Ovary (tissue), 10 donors: ENCODE measurements at places on chromosomes 12 and 14.

DNA sequence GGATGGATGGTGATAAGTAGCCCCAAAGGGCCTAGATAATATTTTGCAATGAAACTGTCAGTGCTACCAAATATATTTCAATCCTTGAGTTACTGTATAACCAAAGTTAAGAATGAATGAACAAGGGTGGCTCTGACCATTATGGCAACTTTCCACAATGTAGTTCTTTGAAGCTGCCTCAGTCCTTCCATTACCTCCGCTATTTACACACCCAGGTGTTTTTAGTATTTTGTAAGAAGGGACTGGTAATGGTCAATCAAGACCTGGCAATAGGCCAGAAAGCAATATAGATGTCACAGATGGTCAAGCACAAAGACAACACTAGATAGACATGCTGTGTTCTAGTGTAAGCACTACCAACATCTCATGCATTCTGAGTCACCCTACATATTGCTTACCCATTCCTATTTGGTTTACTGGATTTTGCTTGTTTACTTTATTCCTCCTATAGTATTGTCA lies 16.3 kb downstream of the DUSP16 start:
- H3K27me3 ChIP-seq, result no peaks in the 10 kb centered on the region
- no peaks in the 10 kb centered on the region for H3K4me1 ChIP-seq
- H3K4me3 ChIP-seq, result no peak overlapping the region
- H3K27ac ChIP-seq, result no peak overlapping the region

DNA sequence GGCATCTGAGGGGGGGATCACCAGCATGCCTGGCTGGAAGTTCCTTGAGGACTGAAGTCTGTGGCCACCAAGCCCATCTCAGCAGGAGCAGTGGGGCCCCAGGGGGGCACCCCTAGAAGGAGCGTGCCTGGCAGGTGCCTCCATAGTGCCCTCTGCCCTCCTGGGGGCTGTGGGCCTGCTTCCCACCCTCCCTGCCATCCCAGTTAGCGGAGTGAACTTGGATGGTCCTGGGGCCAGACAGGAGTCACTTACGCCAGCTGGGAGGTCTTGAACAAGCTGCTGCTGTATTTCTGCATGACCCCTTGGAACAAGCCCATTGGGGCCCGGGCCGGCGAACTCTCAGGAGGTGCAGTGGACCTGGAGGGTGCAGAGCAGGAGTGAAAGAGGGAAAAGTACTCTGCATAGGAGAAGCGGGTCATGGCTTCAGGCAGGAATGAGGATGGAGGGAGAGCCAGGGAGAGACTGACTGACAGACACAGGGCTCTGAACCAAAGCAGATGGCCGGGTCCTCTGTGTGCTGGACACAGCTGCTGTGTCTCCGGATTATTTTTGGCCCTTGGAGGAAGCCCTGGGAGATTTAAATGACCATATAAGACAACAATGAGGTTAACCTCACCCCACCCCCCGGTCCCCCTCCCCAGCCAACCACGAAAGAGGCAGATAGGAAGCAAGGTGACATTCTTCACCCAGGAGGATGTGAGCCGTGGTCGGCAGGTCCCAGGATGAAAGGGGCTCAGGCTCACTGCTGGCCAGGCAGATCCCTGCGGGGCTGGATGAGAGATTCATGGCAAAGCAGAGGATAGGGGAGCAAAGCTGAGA lies 19.6 kb downstream of the ASB2 start:
- DNase-seq, result no peak
- no peak overlapping the region for H3K27ac ChIP-seq
- H3K4me3 ChIP-seq, result no peak overlapping the region
- H3K27me3 ChIP-seq, result no peaks in the 10 kb centered on the region
- H3K4me1 ChIP-seq, result no peaks in the 10 kb centered on the region

DNA sequence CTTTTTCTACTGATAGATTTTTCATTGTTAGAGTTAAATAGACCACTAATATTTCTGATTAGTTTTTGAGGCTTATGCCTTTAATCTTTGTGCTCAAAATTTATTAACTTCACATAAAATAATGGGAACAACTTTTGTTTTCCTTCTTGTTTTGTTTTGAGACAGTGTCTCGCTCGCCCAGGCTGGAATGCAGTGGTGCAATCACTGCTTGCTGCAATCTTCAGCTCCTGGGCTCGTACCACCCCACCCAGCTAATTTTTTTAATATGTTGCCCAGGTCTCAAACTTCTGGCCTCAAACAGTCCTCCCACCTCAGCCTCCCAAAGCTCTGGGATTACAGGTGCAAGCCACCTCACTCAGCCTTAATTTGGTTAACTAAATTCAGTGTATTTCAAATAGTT lies 16.8 kb downstream of the SCFD1 start:
- H3K27me3 ChIP-seq, result no peaks in the 10 kb centered on the region
- H3K36me3 ChIP-seq, result no peaks in the 10 kb centered on the region
- no peak overlapping the region for H3K27ac ChIP-seq
- DNase-seq, result no peak

DNA sequence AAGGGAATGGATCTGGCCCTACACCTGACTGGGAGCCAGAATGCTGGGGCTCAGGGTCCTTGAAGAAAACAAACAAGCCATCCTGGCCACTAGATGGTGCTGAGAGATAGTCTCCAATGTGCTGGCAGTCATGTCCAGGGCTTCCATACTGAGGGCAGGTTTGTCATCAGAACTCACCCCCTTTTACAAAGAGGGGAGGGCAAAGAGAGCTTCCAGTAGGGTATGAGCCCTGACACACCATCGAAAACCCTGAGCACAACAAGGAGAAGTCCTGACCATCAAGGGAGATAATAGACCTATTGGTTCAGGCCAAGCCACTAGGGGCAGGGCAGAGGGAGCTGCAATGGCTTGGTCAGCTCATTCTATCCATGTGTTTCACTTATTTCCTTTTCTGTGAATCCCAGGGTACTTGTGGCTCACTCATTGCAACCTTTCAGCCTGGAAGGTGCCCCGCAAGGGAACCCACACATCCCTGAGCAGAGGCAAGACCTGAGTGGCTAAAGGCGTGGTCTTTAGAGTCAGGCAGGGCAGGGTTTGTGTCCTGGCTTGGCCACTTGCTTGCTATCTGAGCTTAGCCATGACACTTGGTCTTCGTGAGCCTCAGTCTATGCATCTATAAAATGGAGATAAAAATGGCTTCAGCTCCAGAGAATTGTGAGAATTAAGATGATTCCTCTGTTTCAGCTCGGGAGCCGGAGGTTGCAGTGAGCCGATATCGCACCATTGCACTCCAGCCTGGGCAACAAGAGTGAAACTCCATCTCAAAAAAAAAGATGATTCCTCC lies 6.2 kb upstream of the PLEKHH1 start:
- no peaks in the 10 kb centered on the region for H3K27me3 ChIP-seq
- no peak overlapping the region for H3K27ac ChIP-seq
- no peaks in the 10 kb centered on the region for H3K4me1 ChIP-seq
- no peaks in the 10 kb centered on the region for H3K36me3 ChIP-seq

DNA sequence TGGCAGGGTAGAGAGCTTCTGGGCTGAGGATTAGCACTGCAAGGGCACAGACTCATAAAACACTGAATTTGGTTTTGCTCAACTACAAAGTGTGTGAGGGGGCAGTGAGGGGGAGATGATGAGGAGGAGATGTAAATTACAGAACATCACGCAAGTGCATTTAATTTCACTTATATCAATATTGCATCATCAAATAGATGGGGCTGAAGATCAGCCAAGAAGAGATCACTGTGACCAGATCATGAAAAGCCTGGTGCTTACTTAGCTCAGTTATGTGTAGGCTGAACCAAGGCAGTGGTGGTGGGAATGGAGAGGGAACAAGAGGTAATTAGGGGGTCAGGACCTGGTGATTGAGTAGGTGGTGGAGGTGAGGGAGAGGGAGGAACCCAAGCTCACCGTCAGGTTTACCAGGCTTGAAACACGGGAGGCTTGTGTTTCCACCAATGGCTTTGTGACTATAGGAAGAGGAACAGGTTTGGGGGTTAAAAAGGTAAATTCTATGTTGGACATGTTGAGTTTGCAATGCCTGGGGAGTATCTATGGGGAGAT lies 11.3 kb downstream of the FOS start:
- peak; percentile 13 for DNase-seq
- no peaks in the 10 kb centered on the region for H3K4me1 ChIP-seq
- no peaks in the 10 kb centered on the region for H3K36me3 ChIP-seq

DNA sequence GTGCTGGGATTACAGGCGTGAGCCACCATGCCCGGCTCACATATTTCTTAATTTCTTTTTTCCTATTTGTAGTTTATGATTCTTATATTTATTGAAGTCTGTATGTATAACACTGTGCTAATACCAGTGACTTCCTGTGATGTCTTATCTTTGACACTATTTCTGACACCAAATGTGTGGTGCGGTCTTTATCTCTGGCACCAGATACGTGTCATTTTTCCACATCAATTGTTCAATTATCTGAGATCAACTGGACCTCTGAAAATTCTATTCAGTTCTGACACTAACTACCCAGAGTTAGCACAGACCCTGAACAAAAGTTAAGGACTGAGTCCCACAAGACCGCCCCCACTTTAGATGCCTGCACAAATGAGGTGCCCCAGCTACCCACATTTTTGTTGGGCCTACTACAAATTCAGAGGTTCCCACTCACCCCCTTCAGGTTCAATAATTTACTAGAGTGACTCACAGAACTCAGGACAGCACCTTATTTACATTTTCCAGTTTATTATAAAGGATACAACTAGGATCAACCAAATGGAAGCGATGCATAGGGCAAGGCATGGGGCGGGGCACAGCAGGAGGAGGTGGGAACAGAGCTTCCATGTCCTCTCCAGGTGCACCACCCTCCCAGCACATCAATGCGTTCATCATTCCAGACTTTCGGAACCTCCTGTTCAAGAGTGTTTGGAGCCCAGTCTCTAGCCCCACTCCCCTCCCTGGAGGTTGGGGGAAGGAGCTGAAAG lies 11.6 kb upstream of the SRSF9 start:
- H3K4me3 ChIP-seq, result no peak overlapping the region
- H3K27me3 ChIP-seq, result no peaks in the 10 kb centered on the region
- no peaks in the 10 kb centered on the region for H3K4me1 ChIP-seq
- H3K27ac ChIP-seq, result no peak overlapping the region
- H3K36me3 ChIP-seq, result no peaks in the 10 kb centered on the region

GRCh38 chr14:76917745-76918255 lies 91.6 kb downstream of the LRRC74A start:
- no peaks in the 10 kb centered on the region for H3K27me3 ChIP-seq
- no peak overlapping the region for H3K4me3 ChIP-seq

- no peaks in the 10 kb centered on the region for H3K36me3 ChIP-seq
- H3K27me3 ChIP-seq, result no peaks in the 10 kb centered on the region
- no peak for DNase-seq
- H3K4me3 ChIP-seq, result no peak overlapping the region
Observed at GRCh38 chr12:32698285-32698684, 19.2 kb downstream of the DNM1L start.

DNA sequence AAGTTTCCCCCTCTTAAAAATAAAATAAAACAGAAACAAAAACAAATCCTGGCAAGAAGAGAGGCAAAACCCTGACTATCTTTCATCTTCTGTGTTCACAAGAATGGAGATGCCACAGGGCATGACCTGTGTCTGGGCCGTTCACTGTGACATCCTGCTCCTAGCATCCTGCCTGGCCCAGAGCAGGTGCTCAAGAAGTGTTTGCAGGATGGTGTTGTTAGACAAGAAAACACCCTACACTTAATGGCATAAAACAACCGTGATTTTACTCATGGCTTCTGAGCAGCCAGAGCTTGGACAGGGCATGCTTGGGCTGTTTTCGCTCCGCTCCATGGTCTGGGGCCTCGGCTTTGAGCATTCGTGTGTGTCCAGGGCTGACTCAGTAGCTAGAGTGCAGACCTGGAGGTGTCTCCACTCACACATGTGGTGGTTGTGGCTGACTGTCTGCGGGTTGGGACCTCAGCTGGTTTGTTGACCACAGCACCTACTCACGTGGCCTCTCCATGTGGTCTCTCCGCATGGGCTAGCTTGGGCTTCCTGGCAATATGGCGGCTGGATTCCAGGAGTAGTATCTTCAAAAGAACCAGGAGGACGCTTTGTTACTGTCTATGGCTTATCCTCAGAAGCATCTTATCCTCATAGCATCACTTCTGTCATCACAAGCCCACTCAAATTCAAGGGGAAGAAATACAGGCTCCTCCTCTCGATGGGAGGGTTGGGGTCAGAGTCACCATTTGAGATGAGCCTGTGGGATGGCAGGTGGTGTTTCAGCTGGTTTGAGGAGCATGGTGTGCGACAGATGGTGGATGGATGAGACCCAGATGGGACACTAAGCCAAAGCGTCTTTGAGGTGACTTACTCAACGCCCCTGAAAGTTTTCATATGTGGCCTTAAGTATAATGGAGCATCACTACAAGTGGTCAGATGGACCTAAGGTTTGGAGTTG lies 33.2 kb upstream of the FZD10 start:
- DNase-seq, result no peak
- no peaks in the 10 kb centered on the region for H3K27me3 ChIP-seq
- peaks cover 11% of the 10 kb centered on the region for H3K4me1 ChIP-seq
- H3K27ac ChIP-seq, result no peak overlapping the region

DNA sequence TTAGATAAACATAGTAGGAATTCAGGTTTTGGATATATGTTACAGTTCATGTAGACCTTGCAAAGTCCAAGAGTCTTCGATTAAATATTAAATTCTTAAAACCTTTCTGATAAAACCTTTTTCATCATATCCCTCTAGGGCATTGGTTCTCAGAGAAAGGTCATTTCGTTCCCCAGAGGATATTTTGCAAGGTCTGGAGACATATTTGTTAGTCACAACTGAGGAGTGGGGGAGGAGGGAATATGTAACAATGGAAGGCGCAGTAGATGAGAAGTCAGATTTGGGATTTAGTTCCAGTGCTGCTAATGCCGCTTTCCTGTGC lies 5.3 kb downstream of the TMEM253 start:
- no peaks in the 10 kb centered on the region for H3K27me3 ChIP-seq
- H3K4me1 ChIP-seq, result peaks cover 2% of the 10 kb centered on the region
- DNase-seq, result no peak
- no peak overlapping the region for H3K27ac ChIP-seq

- H3K4me3 ChIP-seq, result no peak overlapping the region
- no peaks in the 10 kb centered on the region for H3K36me3 ChIP-seq
- no peaks in the 10 kb centered on the region for H3K27me3 ChIP-seq
- peak; percentile 48 for DNase-seq
- no peak overlapping the region for H3K27ac ChIP-seq
- peaks cover 7% of the 10 kb centered on the region for H3K4me1 ChIP-seq
Observed at GRCh38 chr14:23951590-23952201, 1.9 kb upstream of the DHRS4 start.

- DNase-seq, result no peak
- H3K27me3 ChIP-seq, result no peaks in the 10 kb centered on the region
- H3K4me1 ChIP-seq, result no peaks in the 10 kb centered on the region
- no peak overlapping the region for H3K27ac ChIP-seq
Observed at GRCh38 chr12:26646571-26646970, 186.4 kb downstream of the ITPR2 start.

GRCh38 chr14:22794551-22794951 lies 20.7 kb downstream of the SLC7A7 start:
- DNase-seq, result no peak
- no peaks in the 10 kb centered on the region for H3K27me3 ChIP-seq
- no peak overlapping the region for H3K4me3 ChIP-seq
- no peaks in the 10 kb centered on the region for H3K4me1 ChIP-seq
- H3K36me3 ChIP-seq, result no peaks in the 10 kb centered on the region

- H3K27me3 ChIP-seq, result no peaks in the 10 kb centered on the region
- DNase-seq, result peak; percentile 92
- peak overlapping the region; percentile 74 for H3K4me3 ChIP-seq
Observed at GRCh38 chr12:109110988-109111495, 5.3 kb upstream of the ACACB start.

- H3K4me3 ChIP-seq, result no peak overlapping the region
- H3K27me3 ChIP-seq, result no peaks in the 10 kb centered on the region
- no peak overlapping the region for H3K27ac ChIP-seq
- H3K36me3 ChIP-seq, result no peaks in the 10 kb centered on the region
- H3K4me1 ChIP-seq, result no peaks in the 10 kb centered on the region
Observed at GRCh38 chr12:88298761-88299242, 156.7 kb downstream of the TMTC3 start.

- no peaks in the 10 kb centered on the region for H3K36me3 ChIP-seq
- no peaks in the 10 kb centered on the region for H3K27me3 ChIP-seq
- no peaks in the 10 kb centered on the region for H3K4me1 ChIP-seq
- H3K27ac ChIP-seq, result no peak overlapping the region
Observed at GRCh38 chr14:78073028-78073427, 97.1 kb upstream of the NRXN3 start.
